ENCODE measurements at places on chromosomes 6 and 20.

DNA sequence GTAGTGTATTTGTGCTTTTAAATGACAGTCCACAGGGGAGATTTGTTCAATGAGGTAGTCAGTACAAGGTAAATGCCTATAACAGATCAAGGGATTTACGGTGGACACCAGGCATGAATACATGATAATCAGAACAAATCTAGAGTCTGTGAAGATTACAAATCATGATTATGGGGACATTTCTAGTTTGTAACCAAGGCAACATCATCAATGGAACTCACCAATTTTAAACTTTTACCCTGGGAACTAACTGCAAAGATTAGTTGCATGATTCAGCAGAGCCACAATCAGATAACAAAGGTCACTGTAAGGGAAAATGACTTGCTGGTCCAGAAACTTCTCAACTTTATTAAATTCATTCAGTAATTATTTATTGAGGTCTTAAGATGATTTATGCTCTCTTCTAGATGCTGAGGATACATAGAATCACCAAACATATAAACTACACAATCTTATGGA is at the start of gene CRISP1:
CRISP1 (minus strand) TSS at position 51 of the 459 bp plus-strand sequence. CDS start 9,135 bp downstream, outside the sequence.
- DNase-seq: no peak

DNA sequence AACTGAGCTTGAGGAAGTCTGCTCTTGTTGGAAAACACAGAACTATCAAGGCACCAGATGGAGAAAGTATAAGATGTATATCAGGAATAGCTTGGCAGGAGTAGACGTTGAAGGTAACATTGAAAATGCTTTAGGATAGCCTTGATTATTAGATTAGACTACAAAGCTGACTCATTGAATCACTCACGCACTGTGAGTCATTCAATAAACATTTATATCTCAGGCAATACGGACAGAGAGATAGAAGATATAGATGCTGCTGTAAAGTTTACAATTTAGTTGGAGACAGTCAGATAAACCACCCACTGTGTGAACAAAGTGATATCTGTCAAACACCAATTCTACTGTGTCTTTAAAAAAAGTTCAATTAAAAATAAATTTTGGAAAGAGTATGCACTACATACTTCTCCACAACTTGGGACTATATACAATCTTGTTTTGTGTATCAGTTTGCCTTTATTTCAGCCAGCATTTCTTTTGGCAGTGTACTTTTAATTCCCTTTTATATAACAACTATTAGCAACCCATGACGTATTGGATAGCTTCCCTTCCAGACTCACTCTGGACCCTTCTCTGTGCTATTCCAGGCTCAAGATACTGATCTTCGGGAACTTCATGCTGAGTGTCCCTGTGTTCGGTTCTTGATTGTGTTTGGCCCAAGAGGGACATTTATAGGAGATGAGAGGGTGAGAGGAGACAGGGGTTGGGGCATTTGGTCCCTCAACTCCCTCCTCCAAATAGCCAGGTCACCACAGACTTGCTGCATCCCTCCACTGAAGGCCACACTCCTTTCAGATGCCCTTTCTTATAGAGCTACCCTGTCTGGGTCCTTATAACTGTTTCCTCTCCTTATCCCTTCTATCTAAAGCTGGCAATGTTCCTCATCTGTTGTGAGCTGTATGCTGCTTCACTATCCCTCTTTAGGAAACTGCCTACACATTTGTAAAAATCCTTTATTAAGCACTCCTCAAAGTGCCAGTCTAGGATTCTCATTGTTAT is 176.6 kb upstream of the PTPRK start:
- no peak for DNase-seq

- DNase-seq: no peak
These were observed 11.9 kb downstream of the BHLHE23 start for GRCh38 chr20:62994869-62995281.

DNA sequence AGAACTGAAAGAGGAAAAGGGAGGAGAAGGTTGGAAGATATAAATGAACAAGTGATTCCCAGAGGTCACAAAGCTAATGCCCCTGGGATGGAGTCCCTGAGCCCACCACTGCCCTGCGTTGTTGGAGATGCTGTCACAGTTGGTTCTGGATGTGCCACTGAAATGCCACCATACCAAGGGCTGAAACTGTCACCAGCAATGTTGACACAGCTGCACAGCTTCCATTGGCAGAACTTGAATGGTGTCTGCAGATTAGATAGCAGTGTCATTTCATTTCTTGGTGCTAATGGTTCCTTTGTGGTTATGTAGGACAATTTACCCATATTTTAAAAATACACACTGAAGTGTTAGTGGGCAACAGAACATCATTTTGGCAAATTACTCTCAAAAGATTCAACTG is 120.7 kb downstream of the TBXT start:
- no peak for DNase-seq

DNA sequence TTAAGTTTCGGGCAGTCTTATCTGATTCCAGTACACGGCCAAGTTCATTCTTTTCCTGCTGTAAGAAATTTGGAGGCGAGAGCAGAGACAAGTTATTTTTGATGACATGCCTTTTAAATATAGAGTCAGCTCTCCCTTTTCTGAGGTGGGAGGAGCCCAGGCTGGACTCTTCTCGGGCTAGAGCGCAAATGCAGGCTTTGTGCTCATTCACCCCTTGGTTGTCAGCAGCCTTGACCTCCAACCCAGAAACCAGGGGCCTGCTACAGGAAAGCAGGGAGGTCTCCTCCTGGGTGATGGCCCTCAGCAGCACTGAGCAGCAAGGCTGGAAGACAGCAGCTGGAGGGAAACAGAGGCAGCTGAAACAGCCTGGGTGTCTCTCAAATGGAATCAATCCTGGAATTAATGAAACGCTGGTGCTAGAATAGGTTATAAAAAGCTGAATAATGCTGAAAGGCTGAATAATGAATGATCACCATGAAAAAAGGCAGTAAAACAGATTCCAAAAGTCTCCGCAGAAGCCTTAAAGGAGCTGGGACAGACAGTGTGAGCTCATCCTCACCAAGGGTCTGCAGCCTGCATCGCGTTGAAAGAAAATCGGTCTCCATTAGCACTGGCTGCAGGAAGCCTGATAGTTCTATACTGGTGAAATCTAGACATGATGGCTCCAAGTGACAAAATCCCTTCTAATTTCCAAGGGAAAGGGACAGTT is 28.2 kb upstream of the ECI2 start:
- DNase-seq: no peak

DNA sequence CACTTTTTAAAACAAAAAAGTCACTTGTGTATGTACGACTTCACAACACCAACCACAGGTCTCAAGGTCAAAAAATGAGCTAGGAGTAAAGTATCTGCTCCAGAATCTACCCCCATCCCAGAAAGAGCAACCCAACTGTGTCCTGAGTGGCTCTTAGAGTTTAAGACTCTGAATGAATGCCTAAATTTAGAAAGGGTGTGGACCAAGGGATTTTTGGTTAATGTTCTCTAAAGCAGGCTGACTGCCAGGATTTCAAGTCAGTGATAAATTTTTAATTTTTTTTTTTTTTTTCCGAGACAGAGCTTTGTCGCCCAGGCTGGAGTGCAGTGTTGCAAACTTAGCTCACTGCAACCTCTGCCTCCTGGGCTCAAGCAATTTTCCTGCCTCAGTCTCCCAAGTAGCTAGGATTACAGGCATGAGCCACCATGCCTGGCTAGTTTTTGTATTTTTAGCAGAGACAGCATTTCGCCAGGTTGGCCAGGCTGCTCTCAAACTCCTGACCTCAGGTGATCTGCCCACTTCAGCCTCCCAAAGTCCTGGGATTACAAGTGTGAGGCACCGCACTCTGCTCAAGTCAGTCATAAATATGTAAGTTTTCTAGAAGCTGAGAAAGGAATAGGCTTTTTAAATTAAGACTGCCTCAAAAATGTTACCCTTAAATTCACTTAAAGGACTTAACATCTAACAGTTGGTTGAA is 20.2 kb downstream of the STAU1 start:
- DNase-seq: no peak

GRCh38 chr6:53011979-53012378 is 16.9 kb upstream of the GSTA4 start:
- no peak for DNase-seq

GRCh38 chr20:62587757-62588402 is 54.4 kb upstream of the SLCO4A1 start:
- no peak for DNase-seq

DNA sequence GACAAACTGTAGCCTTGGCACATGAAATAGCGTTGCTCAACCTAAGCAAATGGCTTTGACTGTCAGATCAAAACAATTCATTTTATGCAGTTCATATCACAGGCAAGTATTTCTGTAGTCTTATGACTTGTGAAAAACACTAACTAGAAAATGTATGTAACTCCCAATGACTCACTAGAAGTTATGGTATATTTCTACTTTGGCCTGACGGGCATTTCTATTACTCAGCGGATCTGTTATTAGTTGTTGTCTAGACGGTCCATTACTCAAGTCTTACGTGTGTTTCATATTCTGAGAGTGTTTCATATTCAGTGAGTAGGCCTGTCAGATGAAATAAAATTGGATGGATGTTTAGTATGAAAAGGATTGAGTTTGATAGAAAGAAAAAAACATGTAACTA is 880.9 kb downstream of the PRIM2 start:
- DNase-seq: no peak

GRCh38 chr20:57389695-57390603 is 1.2 kb upstream of the RBM38 start:
- DNase-seq: no peak

DNA sequence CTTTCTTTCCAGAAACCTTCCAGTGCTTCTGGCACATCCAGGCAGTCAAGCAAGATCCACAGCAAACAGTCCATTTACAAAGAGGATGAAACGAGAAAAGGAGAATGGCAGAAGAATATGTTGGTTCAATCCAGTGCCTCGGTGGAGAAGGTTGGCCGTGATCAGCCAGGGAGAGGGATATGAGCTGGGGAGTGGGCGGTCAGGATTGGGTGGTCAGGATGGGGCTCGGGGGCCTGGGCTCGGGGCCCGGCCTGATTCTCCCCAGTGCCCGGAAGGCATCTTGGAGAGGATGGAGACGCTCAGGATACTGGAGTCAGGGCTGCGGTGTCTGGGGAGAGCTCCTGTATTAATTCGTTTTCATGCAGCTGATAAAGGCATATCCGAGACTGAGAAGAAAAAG is 61.3 kb downstream of the EFCAB8 start:
- DNase-seq: no peak

DNA sequence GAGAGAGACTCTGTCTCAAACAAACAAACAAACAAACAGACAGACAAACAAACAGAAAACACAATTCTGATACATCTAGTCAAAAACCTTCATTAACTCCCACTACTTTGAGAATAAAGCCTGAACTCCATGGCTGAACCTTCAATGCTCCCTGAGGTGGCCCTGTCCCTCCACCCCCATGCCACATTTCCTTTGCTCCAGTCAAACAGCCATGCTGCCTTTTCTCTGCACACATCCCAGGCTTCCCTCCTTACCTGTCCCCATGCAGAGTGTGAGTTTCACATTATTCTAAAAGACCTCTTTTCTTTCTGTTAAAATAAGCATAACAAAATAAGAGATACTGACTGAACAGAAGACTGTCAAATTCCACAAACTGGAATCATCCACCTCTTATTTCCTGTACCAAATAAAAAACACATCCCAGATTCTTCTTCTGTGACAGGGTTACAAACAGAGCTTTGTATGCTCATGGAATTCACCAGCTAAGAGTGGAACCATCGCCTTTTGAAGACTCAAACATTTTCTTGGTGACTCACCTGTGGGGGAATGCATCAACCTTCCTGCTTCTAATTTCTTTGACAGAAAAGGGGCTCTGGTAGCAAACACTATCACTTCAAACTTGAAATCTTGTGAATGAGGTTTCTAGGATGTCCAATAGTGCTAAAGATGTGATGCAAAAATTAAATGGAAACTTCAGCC is 71.0 kb upstream of the SLC22A16 start:
- DNase-seq: no peak

- DNase-seq: no peak
These were observed 140.4 kb upstream of the UFL1 start for GRCh38 chr6:96381246-96381645.

- no peak for DNase-seq
These were observed 167.9 kb downstream of the PLCB1 start for GRCh38 chr20:8299921-8300320.

DNA sequence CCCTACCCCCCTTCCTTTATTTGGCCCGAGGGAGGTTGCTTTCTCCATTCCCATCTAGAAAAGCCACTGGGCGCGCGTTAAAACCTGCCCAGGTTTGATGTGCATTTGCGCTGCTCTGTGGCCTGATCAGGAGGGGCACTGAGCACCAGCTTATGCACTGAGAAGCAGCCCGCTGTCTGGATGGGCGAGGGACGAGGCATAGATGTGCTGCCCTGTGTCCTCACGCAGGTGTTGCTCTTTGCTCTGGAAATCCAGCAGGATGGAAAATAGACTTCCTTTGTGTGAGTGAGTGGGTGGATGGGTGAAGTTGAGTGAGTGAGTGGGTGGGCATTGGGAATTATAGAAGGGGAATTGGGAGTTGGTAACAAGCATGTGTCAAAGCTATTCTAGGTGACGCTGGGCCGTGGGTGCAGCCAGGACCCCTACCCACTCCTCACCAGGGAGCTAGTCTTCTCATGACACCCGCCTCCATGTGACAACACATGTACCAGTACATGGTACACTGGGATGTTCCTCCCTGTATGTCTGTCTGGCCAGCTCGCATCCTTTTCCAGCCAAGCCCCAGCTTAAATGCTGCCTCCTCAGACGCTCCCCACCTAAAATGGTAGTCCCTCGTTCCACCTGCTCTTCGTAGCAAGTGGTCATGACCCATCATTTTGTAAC is 162.6 kb downstream of the DTNBP1 start:
- no peak for DNase-seq

GRCh38 chr6:68771426-68771825 is 136.3 kb downstream of the ADGRB3 start:
- no peak for DNase-seq

DNA sequence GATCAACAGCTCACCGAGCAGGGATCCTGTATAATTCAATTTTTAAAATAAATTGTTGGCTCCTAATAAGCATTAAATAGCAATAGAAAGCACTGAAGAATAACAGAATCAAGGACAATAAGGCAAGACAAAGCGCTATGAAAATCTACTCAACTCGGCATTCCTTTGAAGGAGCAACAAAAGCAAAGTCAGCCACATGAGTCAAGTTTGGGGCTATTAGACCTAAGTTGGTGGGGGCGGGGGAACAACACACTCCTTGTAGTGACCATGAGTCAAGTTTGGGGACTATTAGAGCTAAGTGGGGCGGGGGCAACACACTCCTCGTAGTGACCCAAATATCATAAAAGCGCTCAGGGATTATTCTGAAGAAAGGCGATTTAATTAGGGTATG is 120.0 kb downstream of the FOXC1 start:
- DNase-seq: no peak

- DNase-seq: no peak
These were observed 106.0 kb upstream of the LOC128125822 start for GRCh38 chr6:63466242-63466733.

GRCh38 chr6:13725570-13725969 is 13.9 kb upstream of the RANBP9 start:
- DNase-seq: no peak

DNA sequence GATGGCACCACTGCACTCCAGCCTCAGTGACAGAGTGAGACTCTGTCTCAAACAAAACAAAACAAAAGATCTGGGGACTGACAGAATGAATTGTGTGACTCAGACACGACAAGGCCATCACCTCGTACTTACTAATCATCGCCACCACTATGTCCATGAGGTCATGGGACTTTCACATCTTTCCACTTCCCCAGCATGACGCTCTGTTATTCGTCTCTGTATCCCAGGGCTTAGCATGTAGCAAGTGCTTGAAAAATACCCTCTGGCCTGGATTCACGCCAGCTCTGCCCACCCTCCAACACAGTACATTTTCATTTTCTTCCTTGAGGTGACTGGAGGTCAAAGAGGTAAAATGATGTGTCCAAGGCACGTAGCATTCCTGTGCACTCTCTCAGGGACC is 27.8 kb downstream of the FGD2 start:
- DNase-seq: no peak
